CD8-positive, alpha-beta memory T cell (primary cell): ENCODE measurements at places on chromosomes 4 and X. TPM values are rescaled to one million over a fixed set of nuclear protein-coding genes. Genes with fewer than 3 reads are reported as not detected.

The PAGE2 gene
- not detected for polyA plus RNA-seq

The TSC22D3 gene
- 790 TPM for polyA plus RNA-seq

The CXCL13 gene
- polyA plus RNA-seq = 0.24 TPM

- H3K27me3 ChIP-seq = no peaks in the 10 kb centered on the region
- H3K4me1 ChIP-seq = peaks cover 18% of the 10 kb centered on the region
- H3K4me3 ChIP-seq = peak overlapping the region; percentile 26
These were observed 570.4 kb upstream of the DIPK2B start for GRCh38 chrX:45771114-45771513.

GRCh38 chrX:20437683-20438082, 171.0 kb upstream of the RPS6KA3 start:
- H3K4me3 ChIP-seq = peak overlapping the region; percentile 53
- H3K27me3 ChIP-seq = no peaks in the 10 kb centered on the region
- peaks cover 61% of the 10 kb centered on the region for H3K4me1 ChIP-seq
- peak; percentile 31 for DNase-seq

DNA sequence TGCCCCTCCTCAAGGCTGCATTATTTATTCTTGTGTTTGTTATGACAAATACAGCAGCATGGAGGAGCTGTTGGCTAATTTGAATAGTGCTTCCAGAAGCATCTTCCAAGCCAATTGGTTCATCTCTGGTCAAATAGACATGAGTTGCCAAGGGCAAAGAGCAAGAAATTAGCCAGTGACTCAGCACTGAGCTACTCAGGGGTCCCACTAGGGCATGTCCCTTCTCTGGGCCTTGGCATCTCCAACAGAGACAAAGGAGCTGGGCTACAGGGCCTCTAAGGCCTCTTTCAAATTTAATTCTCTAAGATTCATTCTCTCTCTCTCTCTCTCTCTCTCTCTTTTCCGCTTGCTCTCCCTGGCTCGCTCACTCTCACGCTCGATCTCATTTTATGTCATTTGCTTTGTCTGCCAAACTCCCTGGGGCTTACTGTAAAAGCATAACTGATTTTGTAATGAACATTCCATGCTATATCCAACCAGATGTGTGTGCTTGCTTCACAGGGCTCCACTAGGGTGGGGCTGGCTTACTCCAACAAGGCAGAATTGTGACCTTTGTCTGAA, 86.7 kb upstream of the MAGEA4 start:
- H3K27me3 ChIP-seq = no peaks in the 10 kb centered on the region
- DNase-seq = no peak
- no peaks in the 10 kb centered on the region for H3K36me3 ChIP-seq
- H3K4me1 ChIP-seq = no peaks in the 10 kb centered on the region

DNA sequence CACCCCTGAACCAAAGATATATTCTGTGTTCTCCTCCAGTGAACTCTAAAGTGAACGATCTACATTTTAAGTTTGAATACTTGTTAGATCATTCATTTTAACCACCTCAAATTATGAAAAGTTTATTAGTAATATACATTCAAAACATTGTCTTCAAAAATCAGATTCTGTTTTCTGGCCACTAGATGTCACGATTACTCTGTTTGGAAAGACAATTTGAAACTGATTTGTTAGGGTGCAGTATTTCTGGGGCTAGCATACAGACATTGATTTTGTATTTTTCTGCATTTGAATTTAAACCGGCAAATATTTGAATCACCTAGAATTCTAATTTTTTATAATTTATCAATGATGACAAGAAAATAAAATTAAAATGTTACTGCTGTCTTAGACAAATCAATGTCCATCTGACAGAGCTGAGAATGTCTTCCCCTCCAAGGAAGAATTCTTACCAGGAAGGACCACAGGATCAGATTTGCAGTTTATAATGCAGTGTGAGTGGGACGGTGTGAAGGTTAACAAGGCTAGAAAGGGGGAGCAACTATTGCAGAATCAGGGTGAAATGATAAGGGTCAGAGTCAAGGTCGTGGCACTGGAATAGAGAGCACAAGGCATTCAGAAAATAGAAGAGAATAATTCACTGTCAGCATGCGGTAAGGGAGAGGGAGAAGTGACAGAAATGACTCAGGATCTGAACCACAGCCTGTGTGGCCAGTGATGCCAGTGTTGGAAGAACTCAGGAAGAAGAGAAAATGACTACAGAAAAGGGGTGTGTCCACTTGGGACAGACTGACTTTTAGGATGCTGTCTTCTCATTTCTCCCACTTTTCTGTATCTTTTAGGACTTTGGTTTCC, 91.6 kb downstream of the ANXA10 start:
- H3K4me3 ChIP-seq = no peak overlapping the region
- no peak overlapping the region for H3K27ac ChIP-seq
- no peak for DNase-seq
- H3K27me3 ChIP-seq = no peaks in the 10 kb centered on the region

DNA sequence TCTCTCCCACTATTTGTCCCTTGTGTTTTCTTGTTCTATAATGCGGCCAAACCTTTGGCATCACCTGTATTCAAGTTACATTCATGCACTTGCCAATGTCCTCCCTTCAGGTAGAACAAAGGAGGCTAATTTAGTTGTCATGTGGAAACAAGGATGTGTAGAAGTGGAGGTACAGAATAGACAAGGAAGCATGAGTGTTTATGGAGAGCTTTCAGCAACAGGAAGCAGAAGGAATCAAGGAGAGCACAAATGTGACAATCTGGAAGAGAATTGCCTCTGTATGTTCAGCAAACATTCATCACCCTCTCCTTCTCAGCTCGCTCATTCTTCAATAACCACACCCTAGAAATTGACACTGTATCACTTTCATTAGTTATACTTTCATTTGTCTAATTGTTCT, 103.4 kb downstream of the SLC7A11 start:
- DNase-seq = no peak
- no peaks in the 10 kb centered on the region for H3K4me1 ChIP-seq
- H3K27ac ChIP-seq = no peak overlapping the region

GRCh38 chr4:163172647-163173046, 6.0 kb upstream of the NAF1 start:
- no peaks in the 10 kb centered on the region for H3K27me3 ChIP-seq
- H3K36me3 ChIP-seq = no peaks in the 10 kb centered on the region
- DNase-seq = no peak
- no peak overlapping the region for H3K4me3 ChIP-seq
